ENCODE measurements at places on chromosomes 3 and 15. TPM values are rescaled to one million over a fixed set of nuclear protein-coding genes. Genes with fewer than 3 reads are reported as not detected.

The TMEM212 gene
- total RNA-seq, result 16.5 TPM

The CLDN16 gene
- 0.26 TPM for total RNA-seq

The GOLGA6B gene
- total RNA-seq, result not detected

The ZNF80 gene
- not detected for total RNA-seq

The TRNT1 gene
- total RNA-seq, result 22.0 TPM

The GOLGA6L4 gene
- 5.2 TPM for total RNA-seq

The GP9 gene
- 3.0 TPM for total RNA-seq

The MYLK gene
- total RNA-seq, result 172 TPM

The TBL1XR1 gene
- total RNA-seq, result 130 TPM

The TMC3 gene
- 0.03 TPM for total RNA-seq

The GOLGA6L7 gene
- not detected for total RNA-seq

The RMDN3 gene
- 20.9 TPM for total RNA-seq

The ANKRD63 gene
- total RNA-seq, result not detected

The ZNF385D gene
- total RNA-seq, result 3.1 TPM

The LRRN1 gene
- total RNA-seq, result 2.2 TPM

The LMAN1L gene
- total RNA-seq, result 0.31 TPM

The TRPM1 gene
- total RNA-seq, result not detected

The NRG4 gene
- 4.1 TPM for total RNA-seq

The MAP1A gene
- total RNA-seq, result 8.8 TPM

The ELL3 gene
- 4.8 TPM for total RNA-seq

The BFSP2 gene
- total RNA-seq, result not detected

The TYRO3 gene
- total RNA-seq, result 13.8 TPM

The TRA2B gene
- 263 TPM for total RNA-seq

The MELTF gene
- total RNA-seq, result 10.6 TPM

The SEMA3B gene
- 95.7 TPM for total RNA-seq

The SEC22A gene
- total RNA-seq, result 47.7 TPM

The CPA3 gene
- total RNA-seq, result 37.4 TPM

The ZNF502 gene
- 7.6 TPM for total RNA-seq

The LEKR1 gene
- 5.4 TPM for total RNA-seq

The GPR176 gene
- total RNA-seq, result 5.9 TPM

The CELF6 gene
- 2.1 TPM for total RNA-seq

Data from lung (tissue), 17 donors.